DMS79 treated with DMSO at 0.1 percent for 48 hours (cell line): ENCODE measurements at places on chromosomes 16 and 17.

DNA sequence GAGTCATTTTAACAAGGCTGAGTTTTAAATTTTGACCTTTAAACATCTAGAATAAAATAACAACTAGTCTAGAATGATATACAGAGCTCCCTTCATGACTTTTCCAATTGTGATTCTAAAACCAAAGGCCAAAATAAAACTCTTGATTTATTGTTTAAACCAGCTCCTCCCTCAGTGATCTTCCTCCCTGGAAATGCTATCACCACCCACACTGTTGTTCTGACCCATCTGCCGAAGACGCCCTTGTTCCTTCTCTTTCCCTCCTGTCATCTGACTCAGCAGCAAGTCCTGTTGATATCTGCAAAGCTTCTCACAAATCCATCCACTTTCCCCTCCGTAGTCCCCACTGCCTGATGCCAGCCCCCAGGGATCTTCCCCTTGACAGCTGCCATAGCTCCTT is 231.6 kb upstream of the DYNLRB2 start:
- no peak for DNase-seq

DNA sequence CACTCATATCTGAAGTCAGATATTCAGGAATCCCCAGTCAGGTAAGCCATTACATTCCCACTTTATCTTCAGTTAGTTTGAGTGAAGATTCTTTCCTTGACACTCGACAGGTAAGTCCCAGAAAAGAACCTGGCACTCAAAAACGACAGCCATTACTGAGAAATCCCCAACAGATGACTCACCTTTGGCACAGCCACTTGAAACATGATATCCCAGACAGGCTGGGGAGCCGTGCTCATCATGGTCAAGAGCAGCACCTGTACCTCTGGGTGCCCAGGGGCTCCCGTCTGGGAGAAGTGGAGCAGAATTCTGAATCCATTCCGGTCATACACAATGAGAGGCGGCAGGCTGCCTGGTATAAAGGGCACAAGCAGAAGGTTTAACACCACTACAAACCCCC is 16.8 kb upstream of the COG7 start:
- peak; percentile 59 for DNase-seq

- peak; percentile 69 for DNase-seq
Observed at GRCh38 chr17:42674755-42675347, 1.9 kb downstream of the PLEKHH3 start.

DNA sequence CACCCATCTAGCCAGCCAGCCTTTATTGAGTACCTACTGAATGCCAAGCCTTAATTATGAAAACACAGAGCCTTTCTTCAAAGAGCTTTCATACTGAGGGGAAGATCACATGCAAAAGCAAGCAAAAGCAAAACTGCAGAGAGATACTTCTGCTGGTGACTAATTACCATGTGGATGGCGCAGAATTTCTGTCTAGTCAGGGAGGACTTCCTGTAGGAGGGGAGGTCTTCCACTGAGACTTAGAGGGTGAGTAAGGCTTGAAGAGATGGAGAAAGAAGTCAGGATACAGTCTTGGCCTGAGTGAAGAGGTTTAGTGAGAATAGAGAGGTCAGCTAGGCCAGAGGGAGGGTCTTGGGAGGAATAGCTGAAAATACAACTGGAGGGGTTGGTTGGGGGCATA is 53.9 kb upstream of the CCL2 start:
- DNase-seq: no peak

DNA sequence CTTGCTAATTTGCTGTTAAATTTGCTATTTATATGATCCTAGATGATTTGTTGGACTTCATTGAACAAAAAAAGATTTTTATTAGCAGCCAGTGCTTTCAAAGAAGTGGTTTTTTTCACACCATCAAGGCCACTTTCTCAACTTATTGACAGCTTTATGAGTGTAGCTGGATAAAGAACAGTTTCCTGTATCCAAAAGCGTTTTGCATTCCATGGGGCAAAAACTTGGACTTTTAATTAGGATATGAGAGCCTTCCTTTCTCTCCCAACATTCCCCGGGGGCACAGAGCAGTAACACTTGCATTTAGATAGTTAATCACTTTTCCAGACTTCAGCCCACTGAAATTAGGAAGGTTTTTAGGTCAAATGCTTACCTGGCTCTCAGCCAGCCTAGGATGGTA is 177.1 kb upstream of the ELAC2 start:
- DNase-seq: no peak

DNA sequence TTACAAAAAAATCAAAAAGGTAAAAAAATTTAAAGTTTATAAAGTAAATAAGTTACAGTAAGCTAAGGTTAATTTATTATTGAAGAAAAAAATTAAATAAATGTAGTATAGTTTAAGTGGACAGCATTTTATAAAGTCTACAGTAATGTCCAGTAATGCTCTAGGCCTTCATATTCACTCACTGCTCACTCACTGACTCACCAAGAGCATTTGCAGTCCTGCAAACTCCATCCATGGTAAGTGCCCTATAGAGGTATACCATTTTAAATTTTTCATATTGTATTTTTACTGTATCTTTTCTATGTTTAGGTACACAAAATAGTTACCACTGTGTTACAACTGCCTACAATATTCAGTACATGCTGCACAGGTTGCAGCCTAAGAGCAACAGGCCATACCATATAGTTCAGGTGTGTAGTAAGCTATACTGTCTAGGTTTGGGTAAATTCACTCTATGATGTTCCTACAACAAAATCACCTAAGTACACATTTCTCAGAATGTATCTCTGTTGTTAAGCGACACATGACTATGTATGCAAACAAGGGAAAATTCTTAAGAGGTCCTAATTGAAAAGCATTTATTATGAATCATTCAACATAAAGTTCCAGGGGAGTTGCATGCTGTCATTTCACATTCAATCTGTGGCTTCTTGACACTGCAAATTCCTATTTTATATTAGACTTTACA is 92.3 kb downstream of the SPAG9 start:
- DNase-seq: no peak

DNA sequence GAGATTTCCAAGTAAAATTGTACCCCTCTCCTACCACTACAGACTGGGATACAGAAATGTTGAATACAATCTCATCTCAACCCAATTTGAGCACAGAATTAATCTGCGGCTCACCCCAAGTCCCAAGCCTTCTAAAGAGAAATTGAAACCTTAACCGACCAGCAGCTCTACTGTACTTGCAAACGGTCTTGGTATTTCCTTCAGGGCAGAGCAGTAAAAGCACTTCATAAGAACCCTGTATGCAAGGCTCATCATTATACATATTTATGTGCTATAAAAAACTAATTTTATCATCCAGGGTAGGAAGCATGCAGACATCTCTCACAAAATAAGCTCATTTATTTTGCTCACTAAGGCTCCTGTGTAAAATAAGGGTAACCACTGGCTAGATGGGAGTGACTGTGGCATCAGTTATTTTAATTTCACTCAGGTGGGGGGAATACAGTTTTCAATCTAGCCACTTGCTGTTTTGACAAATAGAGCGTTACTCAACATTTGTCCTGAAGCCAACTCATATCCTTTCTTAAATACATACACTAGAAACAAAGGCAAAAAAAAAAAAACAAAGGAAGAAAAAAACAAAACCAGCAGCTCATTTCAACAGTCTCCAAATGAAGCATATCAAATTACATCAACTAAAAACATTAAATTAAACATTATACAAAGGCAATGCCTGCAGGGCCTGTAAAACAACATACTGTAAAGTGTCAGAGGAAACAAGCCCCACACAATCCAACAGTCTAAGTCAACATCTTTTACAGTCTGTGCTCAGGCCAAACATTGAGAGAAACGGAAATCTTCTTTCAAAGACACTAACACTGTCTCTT is 65.0 kb downstream of the PARN start:
- DNase-seq: peak; percentile 52

- no peak for DNase-seq
Observed at GRCh38 chr17:298791-299450, 53.7 kb downstream of the RPH3AL start.

DNA sequence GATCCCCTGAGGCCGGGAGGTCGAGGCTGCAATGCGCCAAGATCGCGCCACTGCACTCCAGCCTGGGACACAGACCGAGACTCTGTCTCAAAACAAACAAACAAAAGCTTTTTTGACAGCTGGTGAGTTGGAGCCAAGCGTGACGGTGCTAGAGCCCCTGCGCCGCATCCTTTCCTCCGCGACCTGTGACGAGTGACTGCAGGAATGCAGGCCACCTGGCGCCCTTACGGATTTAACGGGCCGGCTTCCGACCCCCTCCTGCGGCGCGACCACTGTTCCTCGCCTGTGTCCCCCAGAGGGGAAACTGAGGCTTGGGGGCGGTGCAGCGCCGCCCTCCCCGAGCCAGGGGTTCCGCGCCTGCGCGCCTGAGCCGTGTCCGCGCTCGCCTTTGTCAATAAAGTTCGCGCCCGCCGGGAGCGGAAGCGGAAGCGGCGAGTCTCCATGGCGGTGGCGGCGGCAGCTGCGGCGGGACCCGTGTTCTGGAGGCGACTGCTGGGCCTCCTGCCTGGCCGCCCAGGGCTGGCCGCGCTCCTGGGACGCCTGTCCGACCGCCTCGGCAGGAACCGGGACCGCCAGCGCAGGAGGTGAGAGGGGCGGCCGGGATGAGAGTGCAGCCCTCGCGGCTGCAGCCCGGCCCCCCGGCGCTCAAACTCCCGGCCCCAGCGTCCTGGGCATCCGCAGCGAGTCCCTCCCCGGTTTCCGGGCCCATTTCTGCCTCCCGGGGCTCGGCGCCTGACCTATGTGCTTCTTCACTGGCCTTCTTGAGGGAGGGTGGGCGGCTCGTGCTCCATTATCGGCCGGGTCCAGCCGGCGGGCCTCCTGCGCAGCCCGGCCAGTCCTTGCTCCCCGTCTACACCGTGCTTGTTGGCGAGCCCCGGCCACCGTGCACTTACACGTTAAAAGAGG is at the start of gene PGS1:
TSS of gene PGS1 (plus strand) at position 425 of the 906 bp plus-strand sequence. CDS start at position 442, 17 bp downstream.
- DNase-seq: peak; percentile 29

DNA sequence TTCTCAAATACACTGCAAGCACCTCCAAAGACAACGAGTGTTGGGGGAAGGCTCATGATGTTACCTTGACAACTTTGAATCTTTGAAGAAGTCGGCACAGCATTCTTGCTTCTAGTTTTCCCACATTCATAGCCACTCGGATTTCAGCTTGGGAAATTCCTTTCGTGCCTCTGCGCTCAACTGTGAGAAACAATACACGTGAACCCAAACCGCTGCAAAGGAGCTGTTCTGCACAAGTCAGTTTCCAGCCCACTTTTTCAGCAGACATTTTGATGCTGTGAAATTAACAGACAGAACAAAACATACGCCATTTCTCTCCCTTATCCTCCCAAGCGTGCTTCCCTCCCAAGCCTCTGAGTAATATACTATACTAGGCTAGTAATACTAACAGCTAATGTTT is 41.2 kb downstream of the GTF3C1 start:
- no peak for DNase-seq

DNA sequence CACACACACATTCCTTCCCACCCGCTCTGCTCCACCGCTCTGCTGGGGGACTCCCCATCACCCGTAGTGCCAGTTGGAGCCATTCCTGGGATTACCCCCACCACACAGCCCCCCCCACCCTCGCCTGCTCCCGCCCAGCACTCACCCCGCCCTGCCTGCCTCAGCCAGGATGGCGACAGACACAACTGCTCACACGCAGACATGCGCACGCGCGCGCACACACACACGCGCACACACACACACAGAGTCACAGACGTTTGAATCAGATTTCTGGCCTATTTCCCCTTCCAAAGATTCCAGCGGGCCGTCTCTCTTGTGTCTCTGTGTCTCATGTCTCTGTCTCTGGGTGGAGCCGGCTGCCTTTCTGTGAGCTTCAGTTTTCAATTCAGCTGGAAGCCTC is 4.4 kb downstream of the CACNA1G start:
- DNase-seq: no peak

GRCh38 chr16:12801511-12802042 is 2.1 kb downstream of the CPPED1 start:
- no peak for DNase-seq

DNA sequence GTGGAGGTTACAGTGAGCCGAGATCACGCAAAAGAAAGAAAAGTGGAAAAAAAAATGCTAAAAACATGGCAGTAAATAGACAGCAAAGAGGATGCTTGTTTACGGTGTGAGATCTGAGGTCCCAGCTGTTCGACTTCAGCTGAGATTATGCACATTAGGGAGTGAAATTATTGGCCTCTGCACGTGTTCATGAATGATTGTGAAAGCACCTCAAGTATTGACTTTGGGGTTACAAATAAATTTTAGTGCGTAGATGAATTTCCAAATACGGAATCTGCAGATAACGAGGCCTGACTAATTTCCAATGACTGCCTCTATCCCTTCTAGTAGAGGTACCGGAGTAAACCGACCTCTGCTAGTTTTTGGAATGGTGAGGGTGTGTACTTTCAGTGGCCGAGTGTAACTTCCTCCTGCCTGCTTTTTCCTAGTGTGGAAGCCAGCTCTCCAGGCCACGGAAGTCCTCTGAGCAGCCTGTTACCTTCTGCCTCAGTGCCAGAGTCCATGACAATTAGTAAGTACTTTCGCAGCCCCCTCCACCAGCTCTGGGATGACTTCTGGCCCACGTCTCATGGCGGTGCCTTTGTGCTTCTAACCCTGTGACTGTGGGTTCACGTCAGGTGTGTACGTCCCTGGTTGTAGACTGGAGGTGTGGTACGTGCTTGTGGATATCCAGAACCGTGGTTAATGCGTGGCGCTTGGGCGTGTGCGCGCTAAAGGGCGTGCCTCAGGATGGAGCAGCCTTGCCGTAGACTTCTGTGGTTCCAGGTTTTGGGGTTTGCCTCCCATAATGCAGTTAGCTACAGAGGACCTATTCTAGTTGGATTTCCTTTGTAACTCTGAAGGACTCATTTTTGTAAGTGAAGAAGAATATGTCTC is 102.1 kb downstream of the SNX29 start:
- DNase-seq: no peak

GRCh38 chr16:68700120-68700519 is 37.0 kb upstream of the CDH1 start:
- no peak for DNase-seq

GRCh38 chr17:41452281-41452680 is 11.5 kb upstream of the KRT38 start:
- no peak for DNase-seq

DNA sequence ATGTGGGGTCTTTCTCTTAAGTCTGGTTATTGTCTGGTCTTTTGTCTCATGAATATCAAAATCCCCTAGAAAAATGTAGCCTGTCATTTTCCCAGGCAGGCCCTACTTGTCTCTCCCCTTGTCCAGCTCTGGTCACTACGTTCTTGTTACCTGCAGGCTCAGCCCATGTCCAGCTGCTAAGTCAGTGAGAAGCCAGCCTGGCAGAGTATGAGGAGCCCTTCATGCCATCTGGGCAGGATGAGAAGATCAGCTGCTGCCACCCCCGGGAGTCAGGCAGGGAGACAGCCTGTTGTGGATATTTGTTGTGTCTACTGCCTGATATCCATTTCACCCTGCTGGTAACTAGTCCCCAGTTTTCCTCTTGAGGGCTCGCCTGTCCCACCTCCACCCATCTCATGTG is 88.9 kb downstream of the ASIC2 start:
- no peak for DNase-seq

GRCh38 chr17:2295575-2295974 is 8.0 kb downstream of the SMG6 start:
- no peak for DNase-seq
